D721Med (cell line): ENCODE measurements at places on chromosomes 12 and 14.

DNA sequence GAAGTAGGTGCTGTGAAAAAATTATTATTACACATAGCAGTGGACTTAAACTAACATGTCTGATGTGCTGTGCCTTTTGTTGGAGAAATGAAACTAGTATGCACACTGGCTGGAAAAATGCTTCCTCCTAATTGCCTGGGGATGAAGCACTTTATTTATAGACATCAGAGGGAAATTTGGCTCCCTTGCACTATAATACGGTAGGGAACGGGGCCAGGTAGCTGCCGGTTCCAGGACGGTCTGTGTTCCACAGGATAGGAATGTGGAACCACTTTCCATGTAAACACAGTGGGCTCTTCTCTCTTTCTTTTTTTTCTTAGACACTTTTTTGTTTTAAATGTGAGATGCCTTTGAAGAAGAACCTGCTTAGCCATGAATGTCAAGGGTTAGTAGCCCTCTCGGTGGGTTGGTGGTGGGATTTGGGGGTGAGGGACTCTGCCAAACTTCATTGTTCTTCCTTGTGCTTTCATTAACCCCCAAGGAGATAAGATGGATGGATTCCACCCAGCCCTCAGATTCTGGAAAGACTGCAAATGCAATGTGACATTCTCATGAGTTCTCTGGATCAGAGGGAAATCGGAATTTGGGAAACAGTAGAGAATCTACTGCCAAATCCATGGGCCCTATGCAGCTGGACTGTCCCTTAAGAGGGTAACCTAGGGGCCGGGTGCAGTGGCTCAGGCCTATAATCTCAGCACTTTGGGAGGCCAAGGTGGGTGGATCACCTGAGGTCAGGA is 58.0 kb upstream of the GSC start:
- DNase-seq: no peak

DNA sequence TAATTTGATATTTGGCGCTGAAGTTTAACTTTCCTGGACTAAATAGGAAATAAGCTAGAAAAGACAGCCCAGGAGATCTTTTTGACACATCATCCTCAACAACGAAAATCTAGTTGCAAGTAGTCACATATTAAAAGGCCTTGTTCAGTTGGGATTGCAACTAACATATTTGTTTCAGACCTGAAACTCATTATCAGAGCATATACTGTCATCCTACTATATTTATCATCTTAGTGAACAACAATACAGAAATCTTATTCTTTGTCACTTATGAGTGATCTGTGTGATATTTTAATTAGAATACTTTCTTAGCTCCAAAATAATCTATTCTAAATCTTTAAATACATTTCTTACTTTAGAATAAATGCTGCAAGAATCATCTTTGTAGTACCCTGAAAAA is 72.1 kb downstream of the ELK3 start:
- DNase-seq: no peak

DNA sequence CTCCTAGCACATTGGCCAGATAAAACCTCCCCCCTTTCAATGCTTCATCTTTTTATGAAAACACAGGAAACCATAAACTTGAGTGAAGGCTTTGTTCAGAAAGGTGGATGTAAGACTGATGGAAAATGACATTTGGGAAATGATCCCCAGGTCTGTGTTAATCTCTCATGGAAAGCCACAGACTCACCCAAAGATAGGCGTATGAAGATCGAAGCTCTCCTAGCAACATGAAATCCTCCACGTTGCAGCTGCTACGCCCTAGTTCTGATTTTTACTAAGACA is 63.4 kb upstream of the PTGR2 start:
- DNase-seq: no peak

DNA sequence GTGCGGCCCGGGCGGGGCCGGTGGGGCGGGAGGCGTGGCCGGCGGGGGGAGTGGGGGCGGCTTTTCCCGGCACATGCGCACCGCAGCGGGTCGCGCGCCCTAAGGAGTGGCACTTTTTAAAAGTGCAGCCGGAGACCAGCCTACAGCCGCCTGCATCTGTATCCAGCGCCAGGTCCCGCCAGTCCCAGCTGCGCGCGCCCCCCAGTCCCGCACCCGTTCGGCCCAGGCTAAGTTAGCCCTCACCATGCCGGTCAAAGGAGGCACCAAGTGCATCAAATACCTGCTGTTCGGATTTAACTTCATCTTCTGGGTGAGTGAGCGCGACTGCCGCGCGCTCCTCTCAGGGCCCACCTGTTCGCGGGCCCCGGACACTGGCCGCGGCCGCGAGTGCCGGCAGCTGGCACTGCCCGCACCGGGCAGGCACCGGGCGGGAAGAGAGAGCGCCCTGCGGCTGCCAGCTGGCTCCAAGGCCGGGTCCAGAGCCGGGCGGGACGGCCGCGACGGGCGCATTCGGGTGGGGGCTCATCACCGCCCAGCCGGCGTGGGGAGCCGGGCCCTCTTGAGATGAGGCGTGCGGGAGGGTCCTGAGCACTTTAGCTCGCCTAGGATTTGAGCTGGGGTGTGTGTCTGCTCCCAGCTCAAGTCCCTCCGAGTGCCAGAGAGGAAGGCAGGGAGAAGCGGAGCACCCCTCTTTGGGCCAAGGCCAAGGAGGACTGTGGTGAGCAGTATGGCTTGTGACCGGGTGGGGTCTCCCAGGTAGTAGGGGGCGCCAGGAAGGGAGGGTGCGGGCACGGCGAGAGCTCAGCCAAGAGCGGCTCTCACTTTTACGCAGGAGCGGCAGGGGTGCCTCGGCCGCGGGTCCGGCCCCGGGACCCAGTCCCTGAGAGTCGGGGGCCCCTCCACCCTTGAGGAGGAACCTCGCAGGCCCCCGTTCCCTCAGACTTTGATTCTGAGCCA is at the start of gene CD9:
Gene CD9 (plus strand): TSS at position 145 of the 957 bp plus-strand sequence. CDS start 100 bp downstream, at position 245.
- DNase-seq: peak; percentile 65

- no peak for DNase-seq
Observed at GRCh38 chr14:34424488-34424887, 37.6 kb downstream of the SPTSSA start.

DNA sequence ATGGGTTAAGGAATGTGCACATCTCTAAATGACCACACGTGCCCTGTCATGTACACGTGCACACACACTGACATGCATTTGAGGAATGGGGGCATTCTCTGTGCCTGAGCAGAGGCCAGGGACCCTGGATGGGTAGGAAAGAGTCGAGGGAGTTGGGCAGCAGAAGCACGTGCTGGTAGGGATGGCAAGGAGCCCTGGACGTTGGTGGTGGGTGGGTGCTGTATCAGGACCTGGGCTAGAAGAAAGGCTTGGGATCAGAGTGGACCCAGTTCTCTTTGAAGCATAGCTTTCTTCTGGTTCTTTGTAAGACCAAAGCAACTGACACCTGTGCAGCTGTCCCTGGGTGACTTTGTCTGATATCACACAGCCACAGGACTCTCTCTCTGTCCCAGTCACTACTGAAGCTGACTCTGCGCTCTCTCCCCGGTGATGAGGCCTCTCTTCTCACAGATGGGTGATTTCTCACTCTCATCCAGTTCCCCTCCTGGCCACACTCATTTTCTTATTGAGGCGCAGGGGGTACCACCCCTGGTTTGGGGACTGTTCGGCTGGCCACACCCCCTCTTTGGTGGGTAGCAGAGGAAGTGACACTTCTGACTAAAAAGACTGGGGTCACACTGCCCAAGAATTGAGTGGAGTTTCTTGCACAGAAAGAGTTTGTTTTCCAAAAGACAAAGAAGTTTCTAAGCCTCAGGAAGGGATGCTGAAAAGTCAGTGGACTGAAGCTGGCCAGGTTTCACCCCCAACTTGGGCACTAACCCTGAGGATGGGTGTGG is 171.7 kb upstream of the RTL1 start:
- no peak for DNase-seq

DNA sequence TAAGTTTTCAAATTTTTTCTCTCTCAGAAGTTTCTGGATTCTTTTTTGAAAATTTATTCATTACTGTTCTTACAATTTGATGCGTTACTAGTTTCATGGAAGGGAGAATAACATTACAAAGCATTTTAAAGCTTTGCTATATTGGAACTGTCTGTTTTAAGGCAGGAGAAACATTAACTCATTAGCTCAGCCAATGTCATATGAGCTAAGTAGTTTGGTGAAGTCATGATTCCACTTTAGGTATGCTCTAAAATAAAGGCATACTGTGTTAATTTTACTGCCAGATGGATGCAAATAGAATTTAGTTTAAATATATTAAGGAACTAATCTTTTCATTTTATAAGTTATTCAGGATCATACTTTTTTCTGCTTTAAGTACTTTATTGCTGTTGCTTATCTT is 46.0 kb downstream of the ARID2 start:
- no peak for DNase-seq

- no peak for DNase-seq
Observed at GRCh38 chr14:60188115-60188514, 22.9 kb upstream of the DHRS7 start.

DNA sequence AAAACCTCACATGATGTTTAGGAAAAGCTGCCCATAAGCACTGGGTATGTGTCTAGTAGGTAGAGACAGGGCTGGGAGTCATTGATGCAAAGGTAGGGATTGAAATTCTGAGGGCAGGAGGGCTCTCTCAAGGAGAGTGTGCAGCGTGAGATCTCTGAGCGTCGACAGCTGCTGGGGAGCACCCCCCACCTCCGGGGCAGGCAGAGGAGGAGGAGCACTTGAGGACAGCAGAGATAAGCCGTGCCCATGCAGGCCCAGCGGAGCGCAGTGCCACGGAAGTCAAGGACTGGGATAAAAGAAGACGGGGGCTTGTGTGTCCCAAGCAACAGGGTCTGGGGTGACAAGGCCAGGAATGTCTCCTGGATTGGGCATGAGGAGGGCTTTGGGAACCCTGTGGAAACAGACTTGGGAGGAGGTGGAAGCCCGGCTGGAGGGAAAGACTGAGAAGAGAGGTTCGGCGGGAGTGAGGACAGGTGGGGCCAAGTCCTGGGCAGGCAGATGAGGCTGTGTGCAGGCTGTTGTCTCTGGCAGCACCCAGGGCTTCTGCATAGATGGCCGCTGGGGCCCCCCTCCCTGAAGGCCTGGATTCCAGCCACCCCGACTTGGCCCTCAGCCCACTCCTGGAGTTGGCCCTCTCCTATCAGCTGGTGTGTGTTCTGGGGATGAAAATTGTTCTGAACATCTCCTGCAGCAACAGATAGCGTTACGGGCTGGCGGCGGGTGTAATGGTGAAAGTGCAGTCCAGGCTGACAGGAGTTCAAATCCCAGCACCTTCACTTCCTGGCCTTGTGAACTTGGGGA is 1.9 kb downstream of the CACNA2D4 start:
- no peak for DNase-seq

DNA sequence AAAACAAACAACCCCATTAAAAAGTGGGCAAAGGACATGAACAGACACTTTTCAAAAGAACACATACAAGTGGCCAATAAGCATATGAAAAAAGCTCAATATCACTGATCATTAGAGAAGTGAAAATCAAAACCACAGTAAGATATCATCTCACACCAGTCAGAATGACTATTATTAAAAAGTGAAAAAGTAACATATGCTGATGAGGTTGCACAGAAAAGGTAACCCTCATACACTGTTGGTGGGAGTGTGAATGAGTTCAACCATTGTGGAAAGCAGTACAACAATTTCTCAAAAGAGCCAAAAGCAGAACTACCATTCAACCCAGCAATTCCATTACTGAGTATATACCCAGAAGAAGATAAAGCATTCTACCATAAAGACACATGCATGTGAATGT is 18.2 kb downstream of the PDE6H start:
- no peak for DNase-seq

DNA sequence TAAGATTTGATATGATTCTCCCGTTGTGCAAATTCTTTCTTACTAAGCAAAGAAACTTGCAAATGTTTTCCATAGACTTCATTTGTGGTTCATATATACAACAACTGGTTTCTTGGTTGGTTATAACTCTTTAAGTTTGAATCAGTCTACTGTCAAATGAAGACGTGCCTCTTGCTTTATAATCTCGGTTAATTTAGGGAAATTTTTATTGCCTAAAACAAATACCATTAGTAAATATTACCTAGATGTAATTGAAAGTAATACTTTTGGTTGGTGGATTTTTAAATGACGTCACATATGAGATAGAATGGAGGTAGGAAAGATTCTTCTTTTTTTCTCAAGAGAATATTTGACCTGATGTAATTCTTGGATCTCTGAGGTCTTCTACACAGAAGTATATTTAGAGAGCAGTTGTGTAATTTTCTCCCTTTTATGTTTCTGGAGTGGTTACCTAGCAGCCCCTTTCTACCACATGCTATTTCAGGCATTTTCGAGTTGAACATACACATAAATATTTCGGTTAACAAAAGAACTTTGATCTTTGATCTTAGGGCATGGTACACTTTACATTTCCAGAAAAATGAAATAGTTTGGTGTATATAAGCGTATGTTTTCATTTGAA is 1.7 kb downstream of the ATF7IP start:
- no peak for DNase-seq

GRCh38 chr12:105355752-105356151 is 25.3 kb downstream of the C12orf75 start:
- DNase-seq: no peak

- no peak for DNase-seq
Observed at GRCh38 chr12:3250576-3250975, 173.4 kb downstream of the TSPAN9 start.

DNA sequence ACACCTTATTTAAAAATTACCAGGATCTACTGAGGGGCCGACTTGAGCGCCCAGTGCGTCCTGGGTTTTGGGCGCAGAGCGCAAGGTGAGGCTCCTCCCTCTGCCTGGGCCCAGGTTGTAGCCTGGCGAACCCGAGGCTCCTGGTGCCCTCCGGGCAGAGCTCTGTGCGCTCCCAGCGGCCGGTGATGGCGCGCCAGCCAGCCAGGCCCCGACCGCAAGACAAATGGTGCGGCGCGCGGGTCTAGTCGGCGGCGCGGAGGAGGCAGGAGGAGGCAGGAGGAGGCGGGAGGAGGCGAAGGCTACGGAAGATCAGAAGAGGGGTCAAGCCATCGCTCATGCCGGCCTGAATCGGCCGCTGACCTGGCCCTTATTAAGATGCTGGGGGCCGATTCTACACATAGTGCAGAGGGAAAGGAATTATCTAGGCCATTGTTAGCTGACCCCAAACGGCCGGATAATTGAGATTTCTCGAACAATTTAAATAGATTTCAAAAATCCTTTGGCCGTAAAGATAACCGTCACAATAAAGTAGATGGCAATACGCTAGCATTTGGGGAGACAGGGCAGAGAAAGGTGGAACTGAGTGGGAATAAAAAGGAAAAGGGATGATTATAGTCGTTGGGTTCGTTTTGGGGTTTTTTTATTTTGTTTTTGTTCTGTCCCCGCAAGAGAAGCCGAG is 2.8 kb downstream of the TBX5 start:
- DNase-seq: no peak

DNA sequence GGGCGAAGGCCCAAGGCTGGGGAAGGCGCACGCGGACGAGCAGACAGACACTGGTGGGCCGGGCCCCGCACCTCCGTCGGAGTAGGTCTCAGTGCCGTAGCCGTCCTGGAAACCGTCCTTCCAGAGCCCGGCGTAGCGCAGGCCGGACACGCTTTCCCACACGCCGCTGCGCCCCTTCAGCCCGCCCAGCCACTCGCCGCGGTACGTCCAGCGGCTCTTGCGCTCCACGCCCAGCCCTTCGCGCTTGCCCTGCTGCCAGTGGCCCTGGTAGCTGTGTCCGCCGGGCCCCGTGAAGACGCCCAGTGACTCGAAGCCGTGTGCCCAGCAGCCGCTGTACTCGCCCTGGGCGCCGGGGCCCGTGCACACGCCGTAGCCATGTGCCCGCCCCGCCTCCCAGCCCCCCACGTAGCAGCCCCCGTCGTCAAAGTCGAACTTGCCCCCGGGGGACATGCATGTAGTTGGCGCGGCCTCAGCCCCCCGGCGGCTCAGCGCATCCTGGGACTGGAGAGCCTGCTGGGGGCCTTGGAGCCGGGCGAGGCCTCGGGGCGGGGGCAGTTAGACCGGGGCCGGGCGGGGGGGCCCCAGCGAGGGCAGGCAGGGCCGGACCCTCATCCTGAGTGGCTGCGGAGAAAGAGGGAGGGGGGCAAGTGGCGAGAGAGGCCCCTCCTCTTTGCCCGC is 1.4 kb downstream of the JPH4 start:
- DNase-seq: peak; percentile 73

- no peak for DNase-seq
Observed at GRCh38 chr14:65877624-65878023, 465.1 kb downstream of the FUT8 start.
